ENCODE measurements at places on chromosomes 5 and 9.

GRCh38 chr9:78235256-78235761 lies 566 bp upstream of the CEP78 start:
- no peak for DNase-seq

- DNase-seq = no peak
Measured at GRCh38 chr9:93701494-93702218, 125.3 kb downstream of the PHF2 start.

DNA sequence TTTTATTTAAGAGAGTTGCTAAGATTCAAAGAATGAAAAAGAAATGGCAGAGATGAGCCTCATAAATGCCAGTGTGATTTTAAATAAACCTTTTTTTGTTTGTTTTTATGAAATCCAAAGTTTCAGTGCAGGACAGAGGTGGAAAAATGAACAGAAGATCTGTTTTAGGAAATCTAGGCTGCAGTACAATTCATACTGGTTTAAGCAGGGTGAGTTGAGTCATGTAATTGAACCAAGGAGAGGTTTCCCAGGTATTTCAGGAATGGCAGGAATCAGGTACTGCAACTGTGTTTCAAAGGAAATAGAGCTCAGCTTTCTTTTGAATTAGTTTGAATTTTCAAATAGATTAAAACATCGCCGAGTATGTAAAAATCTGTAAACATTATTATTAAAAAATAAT lies 3.0 kb upstream of the ANKRD31 start:
- DNase-seq = no peak

DNA sequence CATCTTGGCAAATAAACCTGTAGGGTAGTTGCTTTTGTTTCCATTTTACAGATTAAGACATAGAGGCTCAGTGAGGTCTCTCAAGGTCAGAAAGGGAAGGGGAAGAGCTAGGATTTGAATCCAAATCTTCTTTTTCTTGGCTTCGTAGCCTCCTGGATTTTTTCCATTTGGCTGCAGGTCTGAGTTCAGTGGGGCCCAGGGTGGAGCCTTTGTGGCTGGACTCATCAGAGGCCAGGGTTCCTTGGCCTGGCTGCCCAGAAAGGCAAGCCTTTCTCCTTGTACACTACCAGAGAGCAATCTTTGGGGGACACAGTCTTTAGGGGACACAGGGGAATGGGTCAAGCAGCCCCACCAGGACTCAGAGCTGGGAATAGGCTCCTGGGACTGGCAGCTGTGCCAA lies 10.5 kb upstream of the TRAF1 start:
- DNase-seq = no peak

DNA sequence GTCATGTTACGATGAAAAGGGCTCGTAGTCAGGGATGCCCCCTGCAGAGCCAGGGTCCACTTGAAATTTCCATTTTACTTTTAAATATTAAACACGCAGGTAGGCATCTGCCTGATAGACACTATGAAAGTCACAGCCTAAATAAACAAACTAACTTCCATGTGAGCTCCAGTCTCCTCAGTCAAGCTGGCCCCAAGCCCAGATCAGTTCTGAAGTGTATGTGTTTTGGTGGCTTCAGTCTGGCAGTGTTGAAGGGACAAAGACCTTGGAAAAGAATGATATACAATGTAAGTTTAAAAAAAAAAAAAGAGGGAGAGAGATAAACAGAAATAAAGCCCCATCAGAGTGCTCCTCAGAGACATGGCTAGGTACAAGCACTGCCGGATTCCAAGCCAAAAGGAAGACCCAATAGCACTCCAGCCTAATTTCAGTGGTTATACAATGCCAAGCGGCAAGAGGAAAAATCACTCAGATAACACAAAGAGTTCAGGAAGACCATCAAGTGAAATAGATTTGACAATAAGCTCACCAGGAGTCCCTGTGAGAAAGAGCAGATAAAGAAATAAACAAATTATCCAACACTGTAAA lies 181.0 kb downstream of the BNC2 start:
- no peak for DNase-seq

DNA sequence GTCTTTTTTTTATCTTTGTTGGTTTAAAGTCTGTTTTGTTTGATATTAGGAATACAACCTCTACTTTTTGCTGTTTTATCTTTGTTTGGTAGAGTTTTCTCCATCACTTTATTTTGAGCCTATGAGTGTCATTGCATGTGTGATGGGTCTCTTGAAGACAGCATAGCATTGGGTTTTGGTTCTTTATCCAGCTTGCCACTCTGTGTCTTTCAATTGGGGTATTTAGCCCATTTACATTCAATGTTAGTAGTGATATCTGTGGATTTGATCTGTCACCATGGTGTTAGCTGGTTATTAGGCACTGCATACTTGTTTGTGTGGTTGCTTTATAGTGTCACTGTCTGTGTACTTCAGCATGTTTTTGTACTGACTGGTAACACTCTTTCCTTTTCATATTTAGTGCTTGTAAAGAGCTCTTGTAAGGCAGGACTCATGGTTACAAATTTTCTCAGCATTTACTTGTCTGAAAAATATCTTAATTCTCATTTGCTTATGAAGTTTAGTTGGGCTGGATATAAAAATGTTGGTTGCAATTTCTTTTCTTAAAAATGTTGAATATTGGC lies 845.5 kb downstream of the TLE4 start:
- DNase-seq = no peak

Data from Peyer's patch (tissue), 4 donors.